Left renal pelvis (tissue), 4 donors: ENCODE measurements at places on chromosomes 16 and 17.

DNA sequence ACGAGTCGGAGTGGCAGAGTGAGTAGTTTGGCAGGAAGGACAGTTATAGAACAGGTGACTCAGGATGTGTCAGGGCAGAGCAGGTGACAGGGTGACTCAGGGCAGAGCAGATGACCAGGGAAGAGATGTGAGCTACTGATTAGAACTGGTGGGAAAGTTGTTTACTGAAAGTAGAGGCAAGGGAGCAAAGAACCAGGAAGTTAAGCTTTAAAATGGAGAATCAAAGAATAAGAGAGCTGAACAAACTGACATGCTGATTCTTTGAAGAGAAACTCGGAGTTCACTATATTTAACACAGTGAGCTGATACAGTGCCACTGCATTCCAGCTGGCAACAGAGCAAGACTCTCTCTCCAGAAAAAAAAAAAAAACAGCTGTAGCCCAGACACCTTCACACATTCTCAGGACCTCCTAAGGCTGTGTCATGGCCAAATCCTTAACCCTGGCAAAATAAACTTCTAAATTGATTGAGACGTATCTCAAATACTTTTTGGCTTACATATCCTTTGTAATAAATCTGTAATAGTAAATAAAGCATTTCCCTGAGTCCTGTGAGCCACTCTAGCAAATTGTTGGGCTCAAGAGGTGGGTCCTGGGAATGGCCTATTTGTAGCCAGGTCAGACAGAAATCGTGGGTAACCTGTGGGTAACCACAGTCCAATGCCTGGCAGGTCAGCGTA, 12.3 kb upstream of the UBE2I start:
- no peak for DNase-seq

- peak; percentile 47 for DNase-seq
Observed at GRCh38 chr17:56779898-56780777, 53.6 kb downstream of the C17orf67 start.

DNA sequence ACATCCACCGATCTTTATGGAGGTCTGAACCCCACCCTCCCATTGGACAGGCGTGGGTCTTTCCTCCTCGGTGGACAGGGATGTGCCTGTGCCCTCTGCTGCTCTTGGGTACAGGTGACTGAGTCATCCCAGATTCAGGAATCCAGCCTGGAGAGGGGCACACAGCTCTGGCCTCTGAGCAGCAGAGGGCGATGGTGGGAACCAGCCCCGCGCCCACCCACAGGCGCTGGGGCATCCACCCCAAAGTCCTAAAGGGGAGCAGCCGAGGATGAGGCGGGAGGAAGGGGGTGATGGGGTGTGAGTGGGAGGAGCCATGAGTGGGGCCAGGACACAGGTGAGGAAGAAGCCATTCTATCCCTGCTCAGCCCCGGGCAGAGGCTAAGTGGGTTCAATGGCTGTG, 35.0 kb downstream of the ENGASE start:
- no peak for DNase-seq

DNA sequence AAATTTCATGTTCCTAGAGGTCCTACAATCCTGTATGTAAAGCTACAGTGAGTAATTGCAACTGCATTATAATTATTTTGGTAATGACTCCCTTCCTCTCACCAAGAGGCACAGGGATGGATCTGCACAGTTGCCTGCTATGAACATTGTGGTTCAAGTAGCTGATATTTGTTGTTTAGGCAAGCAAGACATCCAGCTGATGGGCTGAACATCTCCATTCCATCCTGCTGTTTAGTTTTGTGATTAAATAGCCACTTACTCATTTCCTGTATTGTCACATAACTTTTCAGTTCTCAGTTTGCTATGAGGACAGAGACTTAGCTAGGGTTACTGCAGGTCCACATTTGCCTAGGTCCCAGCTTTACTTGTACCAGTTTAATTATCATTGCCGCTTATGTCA, 181.2 kb upstream of the TBX2 start:
- no peak for DNase-seq

GRCh38 chr16:28491230-28491969, 474 bp downstream of the CLN3 start:
- DNase-seq = no peak

- DNase-seq = no peak
Observed at GRCh38 chr16:3494386-3494973, 809 bp downstream of the C16orf90 start.

DNA sequence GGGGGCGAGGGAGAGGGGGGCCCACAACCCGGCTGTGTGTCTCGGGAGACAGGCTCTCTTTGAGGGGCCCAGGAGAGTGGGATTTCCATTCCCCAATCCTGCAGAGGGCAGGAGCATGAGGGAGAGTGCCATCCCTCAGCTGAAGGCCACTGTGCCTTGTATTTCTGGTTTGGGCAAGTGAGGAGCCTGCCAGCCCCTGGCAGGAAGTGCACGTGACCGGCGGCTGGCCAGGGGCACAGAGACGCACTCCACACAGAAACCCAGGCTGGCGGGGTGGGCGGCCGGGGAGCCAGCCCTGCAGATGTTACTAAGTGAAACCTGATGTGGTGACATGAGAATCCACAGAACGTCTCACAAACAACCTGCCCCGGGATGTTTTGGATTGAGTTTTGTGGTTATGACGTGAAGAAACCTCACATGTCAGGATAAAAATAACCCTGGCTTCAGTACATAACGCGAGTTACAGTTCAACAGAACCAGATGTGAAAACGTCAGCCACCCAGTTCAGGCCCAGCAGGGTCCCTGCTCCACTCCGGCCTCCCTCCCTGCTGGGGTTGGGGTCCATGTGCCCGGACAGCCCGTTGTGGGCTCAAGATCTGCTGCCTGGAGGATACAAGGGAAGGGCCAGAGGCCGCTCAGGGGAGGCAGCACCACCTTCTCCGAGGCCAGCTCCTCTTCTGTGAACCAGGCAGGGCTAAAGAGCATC, 51.7 kb upstream of the MTSS2 start:
- DNase-seq = no peak

DNA sequence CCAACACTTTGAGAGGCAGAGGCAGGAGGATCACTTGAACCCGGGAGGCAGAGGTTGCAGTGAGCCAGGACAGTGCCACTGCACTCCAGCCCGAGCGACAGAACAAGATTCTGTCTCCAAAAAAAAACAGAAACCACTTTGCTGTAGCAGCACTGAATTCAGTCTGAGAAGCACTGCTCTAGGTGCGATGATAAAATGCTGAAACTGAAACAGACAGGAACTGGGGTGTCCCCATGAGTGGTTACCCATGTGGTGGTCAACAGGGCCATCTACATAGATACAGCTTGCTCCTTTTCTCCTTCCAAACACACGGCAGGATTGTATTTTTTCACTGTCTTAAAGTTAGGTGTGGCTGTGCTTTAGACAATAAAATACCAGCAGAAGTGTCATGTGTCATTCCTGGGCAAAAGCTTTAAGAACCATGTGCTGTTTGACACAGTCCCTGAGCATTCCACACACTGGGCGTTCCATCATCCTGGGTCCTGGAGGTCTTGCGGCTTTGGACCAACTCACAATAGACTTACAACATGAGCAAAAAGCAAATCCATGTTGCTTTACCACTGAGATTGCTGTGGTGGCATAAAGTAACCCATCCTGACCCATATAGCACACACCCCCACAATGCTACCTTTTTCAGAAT, 11.5 kb downstream of the GAS7 start:
- no peak for DNase-seq

DNA sequence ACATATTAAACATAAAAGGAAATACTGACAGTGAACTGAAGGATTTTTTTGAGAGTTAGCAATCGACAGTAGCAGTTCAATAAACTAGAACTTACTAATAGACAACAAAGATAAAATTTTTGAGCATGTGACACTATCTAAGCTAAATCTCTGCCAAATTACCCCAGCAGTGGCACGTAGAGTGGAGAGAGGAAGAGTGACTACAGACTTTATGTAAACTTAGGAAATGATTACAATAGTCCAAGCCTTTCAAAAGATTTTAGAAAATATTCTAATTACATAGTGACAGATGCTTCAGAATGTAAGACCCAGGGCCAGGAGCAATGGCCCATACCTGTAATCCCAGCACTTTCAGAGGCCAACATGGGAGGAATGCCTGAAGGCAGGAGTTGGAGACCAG, 52.4 kb downstream of the CFDP1 start:
- DNase-seq = no peak

GRCh38 chr17:35242158-35242804, 591 bp upstream of the SLFN5 start:
- peak; percentile 62 for DNase-seq

DNA sequence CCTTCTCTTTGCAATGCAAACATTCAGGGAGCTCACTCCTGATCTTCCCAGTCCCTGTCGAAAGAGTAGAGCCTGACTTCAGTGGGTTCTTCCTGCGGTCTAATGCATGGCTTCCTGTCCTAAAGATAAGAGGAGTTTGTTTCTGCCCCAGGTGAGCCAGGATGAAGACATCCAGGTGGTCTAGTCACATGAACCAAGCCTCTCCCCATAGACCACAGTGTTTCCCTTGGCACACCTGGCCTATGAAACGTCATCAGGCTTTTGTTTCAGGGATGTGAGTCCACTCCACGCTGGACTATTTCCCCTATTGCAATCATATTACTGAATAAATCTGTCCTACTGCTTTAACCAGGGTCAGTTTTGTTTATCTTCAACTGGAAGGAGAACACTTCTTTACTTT, 21.1 kb downstream of the CES1 start:
- no peak for DNase-seq

- no peak for DNase-seq
Observed at GRCh38 chr17:49819138-49819537, 28.7 kb downstream of the TAC4 start.

DNA sequence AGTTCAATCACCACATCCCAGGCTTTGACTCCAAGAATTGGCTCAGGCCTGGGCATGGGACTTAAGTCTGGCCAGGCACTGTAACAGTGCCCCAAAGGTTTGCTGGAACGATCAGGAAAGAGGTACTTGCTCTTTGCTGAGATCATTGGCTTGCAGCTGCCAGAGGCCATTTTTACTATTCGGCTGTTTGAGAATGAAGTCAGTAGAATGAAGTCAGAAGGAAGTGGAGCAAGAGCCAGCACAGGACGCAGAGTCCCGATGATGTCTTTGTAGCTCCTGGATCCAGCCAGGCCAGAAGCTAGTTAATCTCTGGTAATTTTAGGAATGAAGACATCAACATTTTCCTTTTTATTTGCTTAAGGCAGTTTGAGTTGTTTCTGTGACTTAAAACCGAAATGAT, 195.5 kb downstream of the RAB11FIP4 start:
- no peak for DNase-seq

DNA sequence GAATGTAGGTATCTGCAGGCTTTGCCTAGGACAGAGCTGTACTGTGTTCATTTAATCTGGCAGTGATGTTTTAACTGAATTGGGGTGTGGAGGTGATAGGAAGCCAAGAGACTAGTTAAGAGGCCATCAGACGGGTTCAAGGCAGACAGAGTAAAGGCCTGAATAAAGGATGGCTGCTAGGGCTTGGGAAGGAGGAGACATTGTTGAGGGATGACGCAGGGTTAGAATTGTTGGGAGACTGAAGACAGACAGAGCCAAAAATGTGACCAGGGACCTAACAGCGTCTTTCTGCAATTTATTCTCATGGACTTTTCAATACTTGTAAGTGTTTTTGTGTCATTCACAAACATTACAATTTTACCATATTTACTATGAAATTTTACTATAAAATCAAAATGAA, 48.6 kb upstream of the MYH10 start:
- no peak for DNase-seq

DNA sequence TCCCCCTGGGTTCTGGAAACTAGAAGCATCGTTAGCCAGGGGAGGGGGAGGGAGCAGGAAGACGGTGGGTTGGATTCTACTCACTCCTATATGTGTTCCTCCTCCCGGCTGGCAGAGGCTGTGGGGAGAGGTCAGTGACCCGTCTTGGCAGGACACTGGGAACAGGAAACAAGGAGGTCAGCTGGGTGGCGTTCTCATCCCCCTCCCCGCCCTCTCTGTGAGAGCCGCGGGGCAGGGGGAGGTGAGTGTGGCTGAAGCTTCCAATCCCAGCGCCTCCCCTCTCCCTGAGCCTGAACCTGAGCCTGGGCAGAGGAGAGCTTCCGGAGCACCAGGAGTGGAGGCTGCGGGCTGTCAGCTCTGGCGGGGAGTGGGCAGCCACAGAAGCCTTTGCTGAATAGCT, 12.5 kb downstream of the GPRC5C start:
- no peak for DNase-seq

- no peak for DNase-seq
Observed at GRCh38 chr16:89607937-89608740, 5.3 kb upstream of the DPEP1 start.

DNA sequence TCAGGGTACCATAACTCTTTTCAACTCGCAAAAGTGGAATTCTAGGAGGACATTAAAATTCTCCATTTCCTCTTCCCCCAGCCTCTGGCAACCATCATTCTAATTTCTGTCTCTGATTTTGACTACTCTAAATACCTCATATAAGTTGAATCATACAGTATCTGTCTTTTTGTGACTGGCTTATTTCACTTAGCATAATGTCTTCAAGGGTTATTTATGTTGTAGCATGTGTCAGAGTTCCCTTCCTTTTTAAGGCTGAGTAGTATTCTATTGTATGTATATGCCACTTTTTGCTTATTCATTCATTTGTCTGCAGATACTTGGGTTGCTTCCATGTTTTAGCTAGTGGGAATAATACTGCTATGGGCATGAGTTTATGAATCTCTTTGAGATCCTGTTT, 12.0 kb downstream of the RNF135 start:
- DNase-seq = no peak

DNA sequence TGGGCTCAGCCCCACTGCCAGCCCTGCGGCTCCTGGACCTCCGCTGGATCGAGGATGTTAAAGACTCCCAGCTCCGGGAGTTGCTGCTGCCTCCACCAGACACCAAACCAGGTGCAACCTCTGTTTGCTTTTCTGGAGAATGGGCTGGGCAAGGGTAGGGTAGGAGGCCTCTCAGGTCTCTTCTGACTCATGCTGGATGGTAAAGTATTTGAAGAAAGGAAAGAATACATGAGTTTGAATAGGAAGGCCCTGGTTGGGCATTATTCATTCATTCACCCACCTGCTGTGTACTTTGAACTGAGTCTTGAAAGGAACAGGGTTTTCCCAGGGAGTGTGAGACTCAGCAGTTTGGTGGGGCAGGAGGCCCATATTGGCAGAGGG, 6.5 kb upstream of the ORAI3 start:
- no peak for DNase-seq

DNA sequence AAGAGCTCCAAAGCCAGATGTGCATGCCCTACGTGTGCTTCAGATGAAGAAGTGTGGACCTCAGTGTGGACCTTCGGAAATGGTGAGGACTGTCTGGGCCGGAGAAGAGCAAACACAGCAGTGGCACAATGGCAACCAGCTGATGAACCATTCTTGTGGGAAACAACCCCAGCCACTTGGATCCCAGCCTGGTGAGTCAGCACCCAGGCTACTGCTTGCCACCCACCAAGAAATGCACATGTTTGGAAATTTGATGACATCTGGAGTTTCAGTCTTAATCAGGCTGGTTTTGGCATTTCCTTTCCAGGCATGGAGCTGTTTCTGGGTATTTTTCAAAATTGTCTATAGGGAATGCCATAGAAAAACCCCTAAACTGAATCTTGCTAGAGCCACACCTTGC, 42.7 kb downstream of the DYNLRB2 start:
- no peak for DNase-seq
